ENCODE measurements at places on chromosomes 7 and 10.

DNA sequence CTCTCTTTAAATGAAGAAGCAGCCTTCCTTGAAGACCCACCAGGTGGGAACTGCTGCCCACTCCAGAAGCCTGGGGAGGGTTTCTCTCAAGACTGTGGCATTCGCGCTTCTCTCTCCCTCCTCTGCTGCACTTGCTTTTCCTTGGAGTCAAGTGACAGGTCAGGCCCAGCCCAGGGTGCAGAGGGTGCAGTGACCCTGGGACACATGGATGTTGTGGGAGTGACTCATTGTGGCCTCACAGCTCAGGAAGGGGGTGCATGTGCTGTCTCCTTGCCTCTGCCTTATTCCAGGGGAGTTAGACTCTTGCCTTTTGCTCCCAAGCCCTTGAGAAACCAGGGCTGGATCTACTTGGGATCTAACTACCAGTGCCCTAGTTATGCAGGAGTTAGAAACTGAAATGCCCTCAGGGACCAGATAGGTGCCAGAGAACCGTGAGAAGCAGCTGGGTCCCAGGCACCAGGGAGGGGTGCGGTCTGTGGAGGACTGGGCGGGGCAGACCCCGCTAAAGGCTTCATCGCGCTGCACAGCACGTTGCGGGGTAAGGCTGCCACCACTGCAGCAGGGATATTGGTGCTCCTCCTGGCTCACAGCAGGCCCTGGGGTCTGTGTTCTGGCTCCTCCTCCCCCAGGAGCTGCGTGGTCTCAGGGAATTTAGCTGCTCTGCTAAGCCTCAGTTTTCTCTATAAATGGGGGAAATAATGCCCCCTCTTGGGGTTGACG is 11.4 kb downstream of the FAM241B start:
- no peak for DNase-seq

DNA sequence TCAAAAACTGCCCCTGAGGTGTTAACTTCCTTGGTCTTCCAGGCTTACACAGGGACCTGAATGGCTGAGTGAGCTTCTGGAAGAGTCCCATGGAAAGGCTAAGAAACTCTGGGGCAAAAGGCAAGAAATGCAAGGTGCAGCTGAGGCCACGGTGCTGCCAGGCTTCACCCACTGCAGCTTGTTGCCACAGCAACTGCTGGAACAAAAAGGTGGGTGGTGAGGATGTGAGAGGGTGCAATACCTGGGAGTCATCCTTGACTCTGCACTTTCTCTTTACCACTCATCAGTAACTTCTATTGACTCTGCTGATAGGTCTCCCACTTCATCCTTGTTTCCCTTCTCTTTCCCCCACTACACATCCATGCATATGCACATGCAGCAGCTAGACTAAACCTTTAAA is 258.6 kb downstream of the BMPER start:
- DNase-seq = no peak

DNA sequence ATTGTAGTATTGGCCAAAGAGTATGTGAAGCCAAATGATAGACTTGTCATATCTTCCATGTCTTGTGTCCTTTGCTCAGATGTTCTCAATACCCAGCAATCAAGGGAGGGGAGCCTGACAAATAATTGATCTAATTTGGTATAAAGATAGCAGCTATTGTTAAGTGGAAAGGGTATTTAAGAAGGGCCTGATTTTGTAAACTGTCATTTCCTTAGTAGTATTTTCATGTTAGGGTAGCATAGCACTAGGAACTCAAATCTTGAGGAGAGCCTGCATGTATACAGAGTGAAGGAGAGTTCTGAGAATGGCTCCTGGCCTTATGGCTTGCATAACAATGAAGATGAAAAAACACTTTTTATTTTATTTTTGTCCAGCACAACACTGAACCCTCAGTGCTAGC is 53.1 kb downstream of the GNAI1 start:
- no peak for DNase-seq

- DNase-seq = no peak
These were observed 25.2 kb downstream of the GRID1 start for GRCh38 chr10:86341361-86341811.

DNA sequence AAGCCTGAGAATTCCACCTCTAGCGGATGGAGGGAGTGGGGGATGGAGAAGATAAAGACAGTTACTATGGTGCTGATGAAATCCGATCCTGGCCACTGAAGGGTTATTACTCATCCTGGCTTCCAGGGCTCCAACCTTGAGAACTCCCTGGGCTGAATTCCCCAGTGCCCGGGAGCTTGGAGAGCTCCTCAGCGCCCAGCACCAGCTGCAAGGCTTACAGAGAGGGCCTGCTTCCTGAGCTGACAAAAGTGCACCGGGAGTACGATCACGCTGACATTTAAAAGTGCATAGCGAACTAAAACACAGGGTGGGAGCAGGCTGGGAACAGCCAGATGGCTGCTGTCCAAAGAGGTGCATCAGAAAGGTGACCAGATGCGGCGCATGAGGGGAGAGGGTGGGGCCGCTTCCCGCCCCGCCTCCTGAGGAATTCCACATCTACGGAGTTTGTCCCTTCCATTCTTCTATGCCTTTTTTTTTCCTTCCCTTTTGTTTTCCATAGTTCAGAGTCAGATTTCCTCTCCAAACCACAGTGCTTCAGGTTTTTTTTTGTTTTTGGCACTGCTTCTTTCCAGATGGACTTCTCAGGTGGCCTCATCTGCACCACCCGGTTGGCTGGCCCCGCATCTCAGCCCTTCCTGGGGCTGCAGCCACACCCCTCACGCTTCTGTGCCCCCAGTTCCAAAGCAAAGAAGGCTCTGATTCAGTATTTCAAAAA is 62.4 kb upstream of the MKRN1 start:
- no peak for DNase-seq

DNA sequence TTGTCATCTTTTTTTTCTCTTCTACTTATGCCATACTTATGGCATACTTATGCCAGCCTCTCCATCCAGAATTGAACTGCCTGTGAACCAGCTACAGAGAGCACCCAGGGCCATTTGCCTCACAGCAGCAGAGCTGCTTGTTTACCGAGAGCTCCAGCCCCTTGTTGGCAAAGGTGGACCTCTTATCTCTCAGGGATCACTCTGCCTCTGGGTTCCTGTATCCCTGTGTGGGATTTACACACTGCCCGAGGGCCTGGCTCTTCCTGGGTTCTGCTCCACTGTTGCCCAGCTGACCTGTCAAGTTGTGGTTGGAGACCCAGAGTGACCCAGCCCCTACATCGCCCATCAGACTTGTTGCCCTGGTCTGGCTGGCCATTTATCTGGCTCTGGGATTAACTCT is 22.3 kb downstream of the MRPS33 start:
- no peak for DNase-seq

DNA sequence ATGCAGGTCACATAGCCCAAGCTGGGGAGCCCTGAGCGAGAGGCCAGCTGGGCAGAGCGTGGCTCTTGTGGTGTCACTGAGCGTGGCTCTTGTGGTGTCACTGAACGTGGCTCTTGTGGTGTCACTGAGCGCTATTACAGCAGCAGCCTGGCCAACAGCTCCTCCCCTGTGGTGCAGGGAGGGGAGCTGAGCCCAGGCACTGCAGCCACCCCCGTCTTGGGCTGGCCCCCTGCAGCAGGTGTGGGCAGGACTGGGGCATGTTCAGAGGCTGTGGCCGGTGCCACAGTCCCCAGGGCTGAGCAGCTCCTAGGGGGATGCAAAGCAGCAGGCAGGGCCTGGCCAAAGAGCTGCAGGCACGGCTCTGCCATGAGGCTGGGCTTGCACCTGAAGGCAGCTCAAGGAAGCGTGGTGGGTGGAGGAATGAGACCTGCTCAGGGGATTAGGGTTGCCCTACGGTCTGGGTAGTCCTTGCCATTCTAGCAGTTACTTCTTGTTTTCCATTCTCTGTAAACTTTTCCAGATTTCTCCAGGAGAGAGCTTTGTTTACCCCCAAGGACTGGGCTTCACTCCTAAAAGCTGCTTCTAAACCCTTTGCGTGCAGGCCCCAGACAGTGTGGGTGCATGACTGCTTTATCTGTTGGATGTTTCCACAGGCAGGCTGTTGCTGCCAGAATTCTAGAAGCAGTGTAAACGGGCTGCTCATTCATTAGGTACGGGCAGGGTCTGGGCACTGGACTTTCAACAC is 29.2 kb downstream of the ZNF783 start:
- DNase-seq = no peak

DNA sequence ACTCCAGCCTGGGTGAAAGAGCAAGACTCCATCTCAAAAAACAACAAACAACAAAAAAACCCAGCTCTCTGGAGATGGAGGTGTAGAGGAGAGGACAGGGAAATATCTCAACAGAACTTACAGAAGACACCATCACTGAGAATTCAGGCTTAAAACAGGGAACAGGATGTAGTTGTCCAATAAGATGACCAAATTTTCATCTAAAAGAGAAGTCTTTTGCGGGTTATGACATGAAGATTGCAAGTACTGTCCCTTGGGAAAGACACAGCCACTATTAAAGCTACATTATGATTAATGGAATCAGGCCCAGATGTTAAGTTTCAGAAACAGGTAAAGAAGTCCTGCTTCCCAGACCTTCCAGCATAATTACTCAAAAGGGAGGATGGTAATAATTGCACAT is 235.2 kb upstream of the NRP1 start:
- DNase-seq = no peak

GRCh38 chr7:90931986-90932916 is 332.0 kb upstream of the FZD1 start:
- DNase-seq = no peak

Measured in stimulated activated CD8-positive, alpha-beta memory T cell treated with anti-CD3 and anti-CD28 coated beads, Interleukin-15, amount 100 ng/mL, for 4 hours (primary cell).